ENCODE measurements at places on chromosomes 6 and 20.

- DNase-seq, result no peak
Observed at GRCh38 chr6:152399399-152399798, 237.8 kb downstream of the SYNE1 start.

- DNase-seq, result no peak
Observed at GRCh38 chr6:52610745-52611355, 34.0 kb upstream of the TRAM2 start.

DNA sequence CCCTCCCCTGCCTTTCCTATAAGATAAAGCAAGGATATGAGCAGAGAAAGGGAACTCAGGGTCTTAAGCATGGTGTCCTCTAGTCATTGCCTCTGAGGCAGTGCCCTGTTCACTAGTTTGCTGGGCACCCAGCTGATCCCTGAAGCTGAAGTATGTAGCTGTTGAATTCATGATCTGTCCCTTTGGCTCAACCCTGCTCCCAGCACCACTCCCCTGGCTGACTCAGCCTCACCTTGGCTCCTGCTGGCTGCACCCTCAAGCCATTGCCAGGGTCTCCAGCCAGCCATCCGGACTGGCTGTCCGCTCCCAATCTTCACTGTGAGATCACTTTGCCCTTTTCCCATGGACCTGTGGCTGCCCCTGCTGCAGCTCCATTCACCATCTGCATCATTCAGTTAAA is 25.9 kb upstream of the UST start:
- no peak for DNase-seq

DNA sequence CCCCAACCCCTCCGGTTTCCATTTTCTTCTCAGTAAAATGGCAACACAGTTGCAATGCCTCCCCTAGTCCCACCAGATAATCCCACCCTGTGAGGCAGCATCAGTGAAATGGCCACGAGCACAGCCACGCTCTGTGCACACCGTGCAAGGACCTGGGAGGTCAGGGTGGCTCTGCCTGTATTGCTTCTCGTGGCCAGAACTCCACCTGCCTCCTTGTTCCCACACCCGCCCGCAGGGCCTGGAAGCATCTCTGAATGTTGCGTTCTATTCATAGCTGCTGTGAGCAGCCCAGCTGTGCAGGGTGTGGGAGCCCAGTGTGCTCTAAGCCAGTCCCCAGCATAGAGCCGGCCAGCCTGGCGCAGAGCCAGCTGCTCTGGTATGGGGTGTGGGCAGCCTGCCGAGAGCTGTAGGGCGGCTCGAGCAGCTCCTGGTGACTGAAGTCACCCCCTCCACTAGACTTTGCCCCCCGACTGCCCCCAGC is 161.1 kb downstream of the DLL1 start:
- DNase-seq, result no peak

DNA sequence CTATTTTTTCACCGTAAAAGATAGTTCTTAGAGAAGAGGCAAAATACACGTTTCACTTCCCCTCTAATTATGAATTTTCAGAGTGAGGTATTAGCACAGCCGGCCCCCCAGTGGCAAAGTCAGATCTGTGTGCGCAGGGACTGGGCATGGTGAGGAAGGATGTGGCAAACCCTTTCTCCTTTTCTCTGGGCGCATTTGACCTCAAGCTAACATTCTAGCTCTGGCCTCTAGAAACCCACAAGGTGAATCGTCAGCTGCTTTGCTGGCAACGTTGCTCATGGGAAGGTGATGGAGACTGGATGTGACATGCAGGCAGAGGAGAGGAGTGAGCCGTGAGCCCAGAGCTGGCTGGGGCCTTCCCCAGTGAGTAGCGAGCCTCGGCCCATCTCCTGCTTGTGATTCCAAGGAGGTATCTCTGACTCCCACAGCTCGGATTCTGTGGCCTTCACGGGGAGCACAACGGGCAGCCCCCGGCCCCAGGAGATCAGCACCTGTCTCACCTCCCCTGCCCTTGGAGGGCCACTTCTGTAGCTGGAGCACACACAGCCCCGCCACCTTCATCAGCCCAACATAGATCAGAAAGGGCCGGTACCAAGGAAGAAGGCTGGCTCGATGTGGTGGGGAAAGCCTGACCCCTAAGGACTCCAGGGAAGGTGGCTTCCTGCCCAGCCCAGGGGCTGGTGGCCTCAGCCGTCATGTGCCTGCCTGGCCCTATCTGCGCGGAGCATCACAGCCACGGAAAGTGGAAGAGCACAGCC is 152.8 kb downstream of the TAF4 start:
- DNase-seq, result no peak

GRCh38 chr20:47922269-47922668 is 137.0 kb upstream of the SULF2 start:
- no peak for DNase-seq

GRCh38 chr6:166584853-166585429 is 1.5 kb downstream of the RAMACL start:
- no peak for DNase-seq

DNA sequence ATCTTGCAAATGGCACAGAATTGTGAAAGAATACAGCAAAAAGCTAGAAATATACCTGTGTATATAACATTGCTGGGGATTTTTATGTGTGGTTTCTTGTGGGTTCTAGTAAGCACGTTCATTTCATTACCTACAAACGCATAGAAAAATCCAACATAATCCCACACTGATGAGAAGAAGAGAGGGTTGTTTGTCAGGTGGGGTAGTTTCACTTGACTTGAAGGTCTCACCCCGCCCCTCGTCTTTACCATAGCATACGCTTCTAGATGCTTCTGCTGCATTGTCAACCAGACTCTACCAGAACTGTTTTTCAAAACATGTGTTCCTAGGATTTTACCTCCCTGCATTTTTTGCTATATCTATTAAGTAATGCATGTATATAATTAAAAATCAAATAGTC is 284.1 kb upstream of the TAB2 start:
- DNase-seq, result no peak

DNA sequence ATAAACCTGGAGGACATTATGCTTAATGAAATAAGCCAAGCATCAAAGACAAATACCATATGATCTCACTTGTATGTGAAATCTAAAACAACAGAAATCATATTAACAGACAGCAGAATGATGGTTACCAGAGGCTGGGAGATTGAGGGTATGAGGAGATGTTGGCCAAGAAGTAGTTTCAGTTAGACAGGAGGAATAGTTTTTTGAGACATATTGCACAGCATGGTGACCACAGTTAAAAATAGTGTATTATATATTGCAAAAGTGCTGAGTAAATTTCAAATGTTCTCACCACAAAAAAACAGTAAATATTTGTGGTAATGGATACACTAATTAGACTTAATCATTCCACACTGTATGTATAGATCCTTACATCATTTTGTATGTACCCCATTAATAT is 1.8 kb downstream of the GABRR1 start:
- no peak for DNase-seq

- DNase-seq, result no peak
Observed at GRCh38 chr6:81172056-81172740, 580.3 kb downstream of the TENT5A start.

DNA sequence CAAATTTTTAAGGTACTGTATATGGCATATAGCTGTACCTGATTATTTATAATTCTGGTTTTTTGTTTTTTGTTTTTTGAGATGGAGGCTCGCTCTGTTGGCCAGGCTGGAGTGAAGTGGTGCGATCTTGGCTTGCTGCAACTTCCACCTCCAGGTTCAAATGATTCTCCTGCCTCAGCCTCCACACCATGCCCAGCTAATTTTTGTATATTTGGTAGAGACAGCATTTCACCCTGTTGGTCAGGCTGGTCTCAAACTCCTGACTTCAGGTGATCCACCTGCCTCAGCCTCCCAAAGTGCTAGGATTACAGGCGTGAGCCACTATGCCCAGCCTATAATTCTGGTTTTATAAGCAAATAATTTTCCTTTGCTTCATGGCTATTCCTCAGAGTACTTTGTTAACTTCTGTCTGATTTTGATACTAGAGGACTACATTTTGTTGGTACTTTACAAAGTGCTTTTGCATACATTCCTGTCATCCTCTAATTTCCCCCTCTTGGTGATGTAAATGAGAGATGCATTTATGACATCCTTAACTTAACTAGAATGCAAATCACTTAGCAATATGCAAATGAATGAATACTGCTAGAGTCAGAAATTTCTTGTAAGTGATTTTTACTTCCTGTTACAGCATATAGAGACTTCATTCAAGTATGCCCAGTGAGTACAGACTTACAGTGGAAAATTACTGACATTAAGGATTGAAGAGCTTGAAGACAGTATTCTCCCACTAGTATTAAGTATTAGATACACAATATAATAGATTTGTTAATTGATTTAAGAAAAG is 35.7 kb upstream of the ARID1B start:
- no peak for DNase-seq

GRCh38 chr6:52221302-52221701 is 23.0 kb downstream of the IL17F start:
- no peak for DNase-seq

Data from GM12892 (cell line).